Adrenal gland (tissue), 19 donors: ENCODE measurements at places on chromosomes 11 and 22. TPM values are rescaled to one million over a fixed set of nuclear protein-coding genes. Genes with fewer than 3 reads are reported as not detected.

PNPLA5 gene
- total RNA-seq: not detected

DNA sequence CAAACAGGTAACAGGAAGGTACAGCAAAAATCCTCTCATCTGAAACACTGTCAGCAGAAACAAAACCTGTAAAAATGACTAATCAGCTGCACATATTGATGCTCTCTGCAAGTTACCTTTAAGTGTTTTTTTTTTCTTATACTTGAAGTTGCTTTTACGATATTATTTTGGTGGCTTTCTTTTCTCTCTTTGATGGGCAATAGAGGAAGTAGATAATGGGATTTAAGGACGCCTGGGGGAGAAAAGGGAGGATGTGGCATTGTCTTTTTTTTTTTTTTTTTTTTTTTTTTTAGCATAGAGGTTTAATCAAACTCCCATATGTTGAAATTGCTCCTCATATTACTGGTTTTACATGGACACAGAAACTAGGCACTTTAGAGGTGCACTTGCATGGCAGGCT is 11.4 kb upstream of the ADSL start:
- H3K4me3 ChIP-seq: no peak overlapping the region
- no peaks in the 10 kb centered on the region for H3K27me3 ChIP-seq
- no peak overlapping the region for H3K27ac ChIP-seq
- H3K4me1 ChIP-seq: no peaks in the 10 kb centered on the region
- no peaks in the 10 kb centered on the region for H3K36me3 ChIP-seq

- H3K4me3 ChIP-seq: no peak overlapping the region
- no peaks in the 10 kb centered on the region for H3K36me3 ChIP-seq
- H3K27ac ChIP-seq: no peak overlapping the region
Observed at GRCh38 chr11:114426280-114426679, 13.0 kb upstream of the REXO2 start.

GRCh38 chr11:134278356-134278755 is 2.2 kb downstream of the GLB1L3 start:
- H3K36me3 ChIP-seq: no peaks in the 10 kb centered on the region
- no peak for DNase-seq
- H3K4me3 ChIP-seq: no peak overlapping the region
- peaks cover 61% of the 10 kb centered on the region for H3K27me3 ChIP-seq

DNA sequence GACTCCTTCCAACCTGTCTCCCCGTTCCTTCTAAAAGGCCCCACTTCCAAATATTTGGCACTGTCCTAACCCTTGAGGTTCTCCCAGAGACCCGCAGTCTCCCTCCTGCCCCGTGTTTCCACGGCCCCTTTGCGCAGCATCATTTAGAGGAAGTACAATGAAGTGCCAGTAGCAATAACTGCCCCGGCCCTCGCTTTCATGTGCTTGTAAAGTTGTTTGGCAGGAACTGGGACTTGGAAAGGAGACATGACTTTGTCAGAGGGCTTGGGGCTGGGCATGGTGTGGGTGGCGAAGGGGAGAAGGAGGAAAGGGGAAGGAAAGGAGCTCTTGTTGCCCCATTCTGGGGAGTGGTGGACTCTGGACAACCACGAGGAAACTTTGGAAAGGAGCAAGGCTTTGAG is 2.6 kb downstream of the CD44 start:
- no peaks in the 10 kb centered on the region for H3K27me3 ChIP-seq
- peak; percentile 69 for DNase-seq
- H3K4me3 ChIP-seq: no peak overlapping the region
- peak overlapping the region; percentile 41 for H3K27ac ChIP-seq

- H3K4me1 ChIP-seq: peaks cover 5% of the 10 kb centered on the region
- H3K4me3 ChIP-seq: no peak overlapping the region
- DNase-seq: peak; percentile 42
- H3K27ac ChIP-seq: no peak overlapping the region
- no peaks in the 10 kb centered on the region for H3K27me3 ChIP-seq
Observed at GRCh38 chr22:29375398-29376076, 12.8 kb downstream of the AP1B1 start.

DNA sequence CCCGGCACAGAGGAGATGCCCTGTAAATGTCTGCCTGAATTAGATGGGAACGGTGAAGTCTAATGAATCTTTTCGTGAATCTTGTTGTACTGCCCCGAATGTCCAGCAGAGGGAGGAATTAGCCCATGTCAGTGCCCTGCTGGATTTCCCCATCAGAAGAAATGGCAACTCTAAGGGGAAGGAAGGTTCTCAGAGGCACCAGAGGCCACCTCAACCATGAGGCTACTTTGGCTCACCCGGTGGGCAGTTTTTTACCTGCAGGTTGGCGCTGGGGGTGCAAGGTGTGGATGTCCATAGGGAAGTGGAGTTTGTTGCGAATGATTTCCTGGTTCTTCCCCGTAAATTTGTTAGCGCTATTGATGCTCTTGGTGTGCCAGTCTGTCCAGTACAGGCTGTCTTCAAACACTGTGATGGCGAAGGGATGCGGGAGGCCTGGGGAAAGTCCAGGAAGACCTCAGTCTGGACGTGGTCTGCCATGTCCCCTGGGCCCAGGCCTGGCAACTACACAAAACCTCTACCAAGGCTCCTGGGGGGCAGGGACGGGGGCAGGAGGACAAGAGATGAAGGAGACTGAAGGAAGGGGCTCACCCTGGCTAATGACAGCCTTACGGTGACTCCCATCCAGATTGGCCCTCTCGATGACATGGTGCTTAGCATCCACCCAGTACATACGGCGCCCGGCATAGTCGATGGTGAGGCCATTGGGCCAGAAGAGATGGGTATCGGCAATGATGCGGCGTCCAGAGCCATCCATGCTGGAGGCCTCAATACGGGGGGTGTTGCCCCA is 28.5 kb downstream of the LRP4 start:
- H3K27ac ChIP-seq: no peak overlapping the region
- H3K4me1 ChIP-seq: no peaks in the 10 kb centered on the region
- DNase-seq: peak; percentile 69
- no peaks in the 10 kb centered on the region for H3K27me3 ChIP-seq
- no peaks in the 10 kb centered on the region for H3K36me3 ChIP-seq
- H3K4me3 ChIP-seq: no peak overlapping the region

- no peaks in the 10 kb centered on the region for H3K27me3 ChIP-seq
- H3K27ac ChIP-seq: no peak overlapping the region
- no peaks in the 10 kb centered on the region for H3K4me1 ChIP-seq
- DNase-seq: no peak
Observed at GRCh38 chr11:29432719-29433325, 584.0 kb downstream of the KCNA4 start.

DNA sequence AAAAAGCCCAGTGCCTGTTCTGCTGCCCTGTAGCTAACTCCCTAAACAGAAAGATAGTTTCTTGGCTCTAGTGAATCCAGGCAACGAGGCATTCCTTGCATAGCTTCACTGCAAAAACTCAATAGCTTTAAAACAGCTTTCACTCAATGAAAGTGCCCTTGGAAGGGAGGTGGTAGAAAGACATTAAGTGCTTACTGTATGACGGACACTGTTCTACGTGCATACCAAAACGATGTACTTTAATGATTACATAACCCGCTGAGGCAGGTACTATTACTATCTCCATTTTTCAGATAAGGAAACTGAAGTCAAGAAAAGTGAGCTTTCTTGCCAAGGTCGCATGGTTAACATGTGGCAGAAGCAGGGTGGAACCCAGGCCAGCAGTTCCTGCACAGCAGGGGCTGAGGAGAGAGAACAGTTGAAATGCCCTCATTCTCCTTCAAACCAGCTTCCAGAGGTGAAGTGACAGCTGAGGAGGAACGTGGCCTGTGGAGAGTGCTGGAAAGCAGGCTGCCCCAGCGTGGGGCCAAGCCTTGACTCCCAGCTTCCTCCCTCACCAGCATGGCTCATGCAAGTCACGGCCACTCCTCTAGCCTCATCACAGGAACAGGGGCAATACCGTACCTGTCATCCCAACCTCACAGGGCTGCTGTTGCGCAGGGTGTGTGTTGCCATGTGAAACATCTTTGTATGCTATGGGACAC is 227.5 kb upstream of the NARS2 start:
- H3K27me3 ChIP-seq: no peaks in the 10 kb centered on the region
- no peak overlapping the region for H3K4me3 ChIP-seq
- no peak overlapping the region for H3K27ac ChIP-seq
- H3K36me3 ChIP-seq: no peaks in the 10 kb centered on the region
- DNase-seq: no peak
